Stimulated activated CD4-positive, alpha-beta T cell treated with anti-CD3 and anti-CD28 coated beads, TNF-alpha, amount 100 ng/mL, for 48 hours (primary cell): ENCODE measurements at places on chromosomes 1 and 21.

- DNase-seq = no peak
These were observed 5.3 kb downstream of the ATP2B4 start for GRCh38 chr1:203631946-203632345.

DNA sequence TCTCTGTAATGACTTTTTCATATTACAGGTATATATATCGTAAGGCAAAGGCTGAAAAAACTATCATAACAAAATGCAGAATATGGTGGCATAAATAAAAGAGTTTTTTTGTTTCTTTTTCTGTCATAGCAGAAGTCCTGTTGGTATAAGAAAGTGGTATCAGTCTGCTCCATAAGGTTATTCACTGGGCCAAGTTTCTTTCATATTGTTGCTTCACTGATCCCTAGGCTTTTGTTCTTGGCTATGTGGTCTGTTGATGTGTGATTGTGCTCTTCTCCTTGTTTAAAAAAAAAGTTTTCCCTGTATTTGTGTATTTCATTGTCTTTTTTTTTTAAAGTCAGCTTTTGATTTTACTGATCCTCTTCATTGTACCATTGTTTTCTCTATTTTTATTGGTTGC is 26.0 kb downstream of the PTBP2 start:
- no peak for DNase-seq

- no peak for DNase-seq
These were observed 91.2 kb downstream of the AJAP1 start for GRCh38 chr1:4745560-4745959.

DNA sequence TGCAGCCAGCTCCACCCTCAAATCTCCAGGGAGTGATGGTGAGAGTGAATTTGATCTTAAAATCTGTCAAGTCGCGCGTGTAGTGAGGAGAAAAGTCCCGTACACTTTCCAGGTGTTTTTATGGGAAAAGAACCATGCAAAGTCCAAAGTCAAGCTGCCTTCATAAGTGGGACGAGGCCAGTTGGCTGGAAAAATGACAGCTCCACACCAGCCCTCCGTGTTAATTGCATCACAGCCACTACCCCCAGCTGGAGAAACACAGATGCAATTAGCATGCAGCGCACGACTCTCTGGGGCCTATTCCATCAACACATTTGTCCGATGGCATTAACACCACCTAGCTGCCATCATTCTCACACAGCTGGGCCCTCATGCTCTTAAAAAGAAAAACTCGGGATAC is 68.4 kb downstream of the KLHDC7A start:
- DNase-seq = no peak

GRCh38 chr1:239361403-239361802 is 25.0 kb upstream of the CHRM3 start:
- no peak for DNase-seq

GRCh38 chr1:226708967-226709396 is 30.1 kb downstream of the ITPKB start:
- no peak for DNase-seq

DNA sequence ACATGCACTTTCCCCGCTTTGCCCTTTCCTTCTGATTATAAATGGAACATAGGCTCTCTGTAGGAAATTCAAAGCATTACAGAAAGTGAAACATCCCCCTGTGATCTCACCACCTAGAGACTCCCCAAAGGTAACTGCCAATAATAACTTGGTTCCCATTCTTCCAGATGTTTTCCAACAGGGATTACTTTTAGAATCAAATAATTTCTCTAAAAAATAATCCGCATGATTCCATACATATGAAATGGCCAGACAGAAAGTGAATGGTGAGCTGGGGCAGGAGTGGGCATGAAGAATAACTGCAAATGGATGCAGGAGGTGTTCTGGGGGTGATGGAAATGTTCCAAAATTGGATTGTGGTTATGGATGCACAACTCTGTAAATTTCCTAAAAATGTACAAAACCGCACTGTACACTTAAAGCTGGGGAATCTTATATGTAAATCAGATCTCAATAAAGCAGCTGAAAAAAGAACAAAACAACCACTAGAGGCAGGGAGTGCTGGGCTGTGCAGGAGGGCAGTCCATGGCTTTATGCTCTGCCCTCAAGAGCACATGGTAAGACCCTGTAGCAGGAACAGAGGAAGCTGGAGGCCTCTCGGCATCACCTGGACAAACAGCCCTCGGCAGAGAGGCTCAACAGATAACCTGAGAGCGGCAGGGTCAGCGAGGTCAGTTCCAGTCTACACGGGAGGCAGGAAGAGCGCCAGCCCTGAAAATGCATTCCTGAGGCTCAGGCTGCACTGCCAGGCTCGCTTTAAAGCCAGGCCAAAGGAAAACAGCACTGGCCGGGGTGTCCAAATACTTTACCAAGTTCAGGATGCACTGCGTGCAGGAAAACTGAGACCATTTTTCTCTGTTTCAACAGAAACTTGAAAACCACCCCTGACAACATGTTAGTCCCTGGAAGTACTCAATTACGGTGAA is 39.7 kb downstream of the CAPZB start:
- no peak for DNase-seq

DNA sequence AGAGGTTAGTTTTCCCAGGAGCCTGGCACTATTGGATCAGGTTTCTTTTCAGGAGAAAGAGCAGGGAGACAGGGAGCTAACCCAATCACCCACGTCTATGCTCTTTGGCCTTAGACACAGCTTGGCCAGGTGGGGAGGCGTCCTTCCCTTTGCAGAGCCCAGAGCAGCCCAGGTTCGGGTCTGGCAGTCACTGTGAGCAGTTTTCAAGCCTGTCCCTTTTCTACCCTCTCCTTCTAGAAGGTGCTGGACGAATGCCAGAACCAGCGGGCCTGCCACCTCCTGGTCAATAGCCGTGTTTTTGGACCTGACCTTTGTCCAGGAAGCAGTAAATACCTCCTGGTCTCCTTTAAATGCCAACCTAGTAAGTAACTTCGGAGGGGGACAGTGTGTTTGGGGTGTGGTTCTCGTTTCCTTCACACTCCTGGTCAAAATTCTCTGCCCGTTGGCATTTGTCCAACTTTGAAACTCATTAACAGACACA is 44.9 kb downstream of the EVA1C start:
- DNase-seq = no peak

DNA sequence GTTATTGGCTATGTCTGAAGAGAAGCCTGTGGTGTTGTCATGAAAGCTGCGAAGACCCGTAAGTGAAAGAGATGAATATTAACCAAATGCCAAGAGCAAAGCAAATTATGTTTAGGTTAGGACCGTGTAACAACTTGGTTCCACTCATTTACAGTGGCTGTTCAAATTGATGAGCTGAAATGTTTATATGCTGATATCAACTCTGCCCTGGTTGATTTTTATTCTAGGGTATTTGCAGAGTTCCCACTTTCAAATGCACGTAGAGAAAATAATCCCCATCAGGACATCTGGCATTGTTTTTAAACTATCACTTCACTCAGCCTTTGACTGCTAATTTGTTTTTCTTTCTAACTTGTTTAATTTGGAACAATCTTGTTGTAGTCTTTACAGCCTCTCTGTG is 581.6 kb upstream of the ADAMTS5 start:
- DNase-seq = no peak

DNA sequence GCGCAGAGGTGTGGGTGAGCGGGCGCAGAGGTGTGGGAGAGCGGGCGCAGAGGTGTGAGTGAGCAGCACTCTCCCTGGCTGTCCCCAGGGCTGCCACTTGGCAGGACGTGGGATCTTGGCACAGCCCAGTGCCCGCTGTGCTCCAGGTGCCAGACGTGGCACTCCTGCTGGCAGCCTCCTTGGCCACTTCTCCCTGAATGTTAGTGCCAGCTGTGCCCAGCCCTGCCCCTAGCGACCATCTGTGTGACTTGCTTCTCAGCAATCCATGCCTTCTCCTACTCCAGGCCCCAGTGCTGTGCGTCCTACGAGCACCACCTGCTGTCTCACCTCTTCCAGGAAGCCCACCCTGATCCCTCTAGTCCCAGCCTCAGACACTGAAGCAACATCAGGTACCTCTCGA is 30.5 kb downstream of the KRTAP10-1 start:
- DNase-seq = no peak

DNA sequence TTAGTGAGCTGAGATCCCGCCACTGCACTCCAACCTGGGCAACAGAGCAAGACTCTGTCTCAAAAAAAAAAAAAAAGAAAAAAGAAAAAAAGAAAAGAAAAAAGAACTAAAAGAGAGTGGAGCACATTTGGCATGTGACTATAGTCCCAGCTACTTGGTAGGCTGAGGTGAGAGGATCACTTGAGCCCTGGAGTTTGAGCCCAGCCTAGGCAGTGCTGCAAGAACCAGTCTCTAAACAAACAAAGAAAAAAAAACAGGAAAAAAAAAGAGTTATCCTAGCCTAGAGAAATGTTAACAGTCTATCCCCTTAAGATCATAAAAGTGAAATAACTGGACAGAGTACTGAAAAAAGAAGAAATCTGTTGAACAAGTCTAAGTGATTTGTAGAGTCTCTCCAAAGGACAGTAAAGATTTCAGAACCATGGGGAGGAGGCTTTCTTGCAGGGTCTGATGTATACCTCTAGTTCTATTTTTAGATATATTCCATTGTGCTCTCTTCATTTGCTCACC is 4.5 kb upstream of the PRDX1 start:
- DNase-seq = no peak

DNA sequence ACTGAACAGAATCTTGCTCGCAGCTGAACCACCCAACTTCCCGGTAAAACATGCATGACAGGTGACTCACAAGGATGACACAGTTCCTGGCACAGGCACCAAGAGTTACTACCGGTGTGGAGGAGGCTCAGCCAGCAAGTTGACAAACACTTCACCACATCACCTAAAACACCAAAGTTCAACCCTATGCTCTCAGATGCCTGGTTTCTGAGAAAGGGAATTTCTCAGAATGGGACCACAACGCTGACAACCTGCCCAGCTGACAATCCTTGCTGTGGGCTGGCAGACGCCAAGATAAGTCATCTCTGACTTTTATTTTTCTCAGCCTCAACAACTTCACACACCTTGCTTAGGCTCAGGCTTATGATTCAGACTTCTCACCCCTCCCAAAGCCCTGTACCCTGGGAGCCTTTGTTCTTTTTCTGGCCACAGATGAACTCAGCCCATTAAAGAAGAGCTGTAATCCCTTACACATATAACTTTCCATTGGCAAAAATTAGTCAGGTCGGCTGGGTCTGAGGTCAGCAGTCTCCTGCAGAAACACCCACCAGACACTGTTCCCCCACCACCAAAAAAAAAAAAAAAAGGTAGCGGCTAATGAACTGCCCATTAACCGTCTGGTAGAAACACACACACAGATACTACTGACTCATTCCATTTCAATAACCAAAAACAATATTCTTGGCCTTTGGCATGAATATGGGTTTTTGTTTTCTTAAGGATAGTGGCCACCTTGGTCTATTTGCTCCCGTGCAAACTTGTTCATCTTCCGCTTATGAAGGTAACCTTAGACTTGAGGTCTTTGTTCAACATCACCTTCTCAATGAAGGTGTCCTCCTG is 10.8 kb upstream of the TIAM1 start:
- DNase-seq = peak; percentile 64

- DNase-seq = no peak
These were observed 791.0 kb upstream of the ADGRL4 start for GRCh38 chr1:79797487-79797886.

- no peak for DNase-seq
These were observed 144.0 kb upstream of the NRIP1 start for GRCh38 chr21:15208786-15209185.
